ENCODE measurements at places on chromosomes 2 and 18.

- no peak for DNase-seq
Measured at GRCh38 chr2:238864207-238865014, 16.5 kb downstream of the TWIST2 start.

GRCh38 chr2:28975671-28976070, 5.4 kb upstream of the TOGARAM2 start:
- DNase-seq = no peak

DNA sequence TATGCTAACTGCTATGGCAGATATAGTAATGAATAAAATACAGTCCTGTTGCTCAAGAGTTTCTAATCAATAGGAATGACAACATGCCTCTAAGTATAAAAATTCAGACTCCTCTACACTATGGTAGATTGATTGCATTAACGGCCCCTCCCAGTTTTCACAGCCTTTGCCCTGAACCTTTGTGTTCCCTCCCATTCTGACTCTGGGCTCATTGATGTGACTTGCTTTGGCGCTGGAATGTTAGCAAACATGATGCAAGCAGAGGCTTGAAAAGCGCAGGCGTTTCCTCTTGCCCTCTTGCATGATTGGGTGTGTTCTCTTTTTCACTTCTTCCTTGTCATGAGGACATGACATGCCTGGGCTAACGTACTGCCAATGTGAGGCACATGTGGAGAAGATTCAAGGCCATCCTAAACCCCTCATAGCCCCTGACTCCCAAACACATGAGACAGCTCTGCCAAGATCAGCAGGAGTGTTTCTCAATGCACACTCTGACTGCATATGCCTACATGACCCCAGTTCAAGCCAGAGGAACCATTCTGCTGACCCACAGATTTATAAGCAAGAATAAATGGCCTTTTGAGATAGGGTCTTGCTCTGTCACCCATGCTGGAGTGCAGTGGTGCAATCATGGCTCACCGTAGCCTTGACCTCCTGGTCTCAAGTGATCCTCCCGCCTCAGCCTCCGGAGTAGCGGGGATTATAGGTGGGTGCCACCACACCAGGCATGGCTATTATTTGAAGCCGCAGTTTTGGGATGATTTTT, 49.7 kb upstream of the CD28 start:
- no peak for DNase-seq

- no peak for DNase-seq
Measured at GRCh38 chr2:59786684-59787083, 766.8 kb downstream of the BCL11A start.

GRCh38 chr2:28082131-28082530, 191.6 kb downstream of the BABAM2 start:
- no peak for DNase-seq

- no peak for DNase-seq
Measured at GRCh38 chr2:56671973-56672569, 488.3 kb downstream of the CCDC85A start.

GRCh38 chr2:187959821-187960220, 331.9 kb upstream of the GULP1 start:
- no peak for DNase-seq

DNA sequence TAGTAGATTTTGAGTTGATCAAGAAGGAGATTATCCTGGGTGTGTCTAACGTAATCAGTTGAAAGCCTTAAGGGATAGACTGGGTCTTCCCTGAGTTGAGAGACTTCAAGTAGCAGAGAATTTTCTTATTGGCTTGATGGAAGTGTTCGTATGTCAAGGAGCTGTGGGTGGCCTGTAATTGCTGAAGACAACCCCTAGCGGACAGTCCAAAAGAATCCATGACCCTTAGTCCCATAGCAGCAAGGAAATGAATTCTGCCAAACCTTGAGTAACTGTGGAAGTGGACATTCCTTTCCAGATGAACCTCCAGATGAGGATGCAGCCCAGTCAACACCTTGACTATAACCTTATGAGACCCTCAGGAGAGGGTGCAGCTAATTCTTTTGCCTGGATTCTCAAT, 786.3 kb downstream of the SOCS6 start:
- DNase-seq = no peak

DNA sequence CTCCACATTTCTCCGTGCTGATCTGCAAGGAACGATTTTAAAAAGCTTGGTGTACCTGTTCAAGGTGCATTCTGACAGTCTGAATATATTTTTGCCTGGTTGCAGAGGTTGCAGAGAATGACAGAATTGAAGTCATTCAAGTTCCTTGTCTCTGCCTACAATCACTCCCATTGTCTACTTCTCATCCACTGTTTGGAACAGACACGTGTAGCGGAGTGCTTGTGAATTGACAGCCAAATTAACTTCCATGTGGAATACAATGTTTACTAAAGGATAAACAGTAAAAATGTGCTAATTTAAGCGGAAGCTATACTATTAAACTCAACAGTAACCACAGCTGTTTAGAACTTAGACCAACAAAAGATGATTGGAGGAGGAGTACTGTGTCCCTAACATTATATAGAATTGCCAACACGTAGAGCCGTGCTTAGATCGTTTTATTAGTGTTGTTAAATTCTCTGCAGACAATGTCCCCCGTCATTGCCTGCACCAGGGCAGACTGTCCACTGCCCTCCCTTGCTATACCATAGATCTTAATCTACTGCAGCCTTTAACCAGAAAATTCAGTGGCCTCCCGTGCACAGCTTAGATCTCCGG, 87.3 kb upstream of the ZCCHC2 start:
- no peak for DNase-seq

- DNase-seq = no peak
Measured at GRCh38 chr2:229175497-229175863, 95.6 kb downstream of the PID1 start.

DNA sequence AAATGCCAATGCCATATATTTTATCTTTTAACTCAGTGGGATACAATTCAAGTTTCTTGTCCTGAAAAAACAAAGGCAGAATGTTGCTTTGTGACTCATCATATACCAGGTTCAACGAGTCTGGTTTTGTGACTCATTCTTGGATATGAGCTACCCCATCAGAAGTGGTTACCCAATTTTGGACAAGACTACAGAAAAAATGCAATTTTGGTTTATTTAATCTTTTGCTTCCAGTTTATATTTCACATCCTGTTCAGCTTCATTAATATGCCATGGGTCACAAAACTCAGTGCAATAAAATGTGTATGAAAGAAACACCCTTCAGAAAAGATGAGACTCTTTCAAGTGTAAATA, 25.0 kb downstream of the FN1 start:
- DNase-seq = no peak

DNA sequence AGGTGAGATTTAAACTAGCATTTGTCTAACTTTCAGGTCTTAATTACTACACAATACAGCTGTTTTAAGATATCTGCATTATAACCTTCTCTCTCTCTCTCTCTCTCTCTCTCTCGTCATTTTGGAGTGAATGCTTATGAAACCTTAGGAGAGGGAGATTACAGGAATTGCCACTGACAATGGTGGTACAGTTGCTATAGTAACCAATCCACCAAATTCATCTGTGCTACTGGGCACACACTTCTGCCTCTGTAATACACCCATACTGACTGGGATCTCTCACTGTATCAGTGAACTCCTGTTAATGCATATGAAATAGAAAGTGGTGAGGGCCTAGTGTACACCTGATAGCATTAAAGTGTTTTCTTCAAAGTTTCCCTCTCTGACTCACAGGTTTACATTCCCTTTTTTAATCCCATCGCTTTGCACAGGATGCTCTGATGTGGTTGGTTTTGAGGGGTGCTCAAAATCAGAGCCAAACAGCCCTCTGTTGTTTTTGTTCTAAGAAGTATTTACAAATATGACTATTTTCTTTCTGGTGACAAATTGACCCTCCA, 13.1 kb downstream of the KLHL14 start:
- no peak for DNase-seq

DNA sequence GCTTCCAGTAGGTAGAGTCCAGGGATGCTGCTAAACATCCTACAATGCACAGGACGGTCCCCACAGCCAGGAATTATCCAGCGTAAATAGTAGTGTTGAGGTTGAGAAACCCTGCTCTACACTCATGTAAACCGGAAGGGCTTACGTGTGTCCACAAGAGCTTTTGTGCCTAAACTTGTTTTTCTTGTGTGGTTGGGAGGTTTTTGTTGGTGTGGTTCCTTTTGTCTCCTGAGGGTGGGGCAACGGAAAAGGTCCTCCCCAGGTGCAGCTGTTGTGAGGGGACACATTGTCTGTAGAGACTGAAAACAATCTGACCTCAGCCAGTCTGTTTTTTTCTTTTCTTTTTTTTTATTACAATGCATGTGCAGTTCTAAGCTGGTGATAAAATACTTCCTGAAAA, 72.7 kb upstream of the MGAT5 start:
- DNase-seq = no peak

- no peak for DNase-seq
Measured at GRCh38 chr18:63259567-63260379, 59.8 kb downstream of the BCL2 start.

- no peak for DNase-seq
Measured at GRCh38 chr2:46849046-46849715, 66.4 kb downstream of the MCFD2 start.

GRCh38 chr2:97870396-97870843, 125.3 kb downstream of the TMEM131 start:
- peak; percentile 43 for DNase-seq

DNA sequence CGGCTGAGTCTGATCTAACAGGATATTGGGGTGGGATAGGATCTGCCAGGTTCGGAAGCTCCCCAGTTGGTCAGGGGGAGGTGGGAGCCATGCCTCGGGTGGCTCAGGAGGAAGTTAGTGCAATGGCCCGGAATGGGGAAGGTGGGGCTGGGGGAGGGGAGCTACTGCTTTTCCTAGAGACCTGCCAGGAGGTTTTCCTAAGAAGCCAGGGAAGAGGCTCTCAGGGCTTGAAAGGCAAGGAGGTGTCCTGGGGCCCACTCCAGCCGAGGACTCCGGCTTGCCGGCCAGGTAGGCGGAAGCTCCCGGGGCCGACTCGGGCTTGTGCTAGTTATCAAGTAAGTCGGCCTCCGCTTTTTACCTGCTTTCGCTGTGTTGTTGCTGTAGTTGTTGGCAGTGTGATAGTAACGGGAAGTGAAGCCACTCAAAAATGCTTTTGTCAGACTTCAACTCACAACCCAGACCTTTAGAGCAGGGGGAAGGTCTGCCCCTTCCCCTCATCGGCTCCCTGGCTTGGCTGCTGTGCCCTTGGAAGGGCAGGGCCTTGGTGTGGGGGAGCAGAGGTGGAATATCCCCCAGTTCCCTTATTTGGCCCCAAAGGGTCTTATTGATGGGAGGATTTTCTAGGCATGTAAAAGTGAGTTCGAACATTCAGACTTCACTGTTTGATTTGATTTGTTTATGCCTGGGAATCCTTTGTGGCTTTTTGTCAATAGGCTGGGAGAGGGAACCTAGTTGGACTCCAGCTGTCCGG, 5.4 kb downstream of the GDF7 start:
- no peak for DNase-seq

GRCh38 chr18:48795696-48796095, 155.1 kb downstream of the SMAD7 start:
- DNase-seq = no peak

GRCh38 chr2:181952404-181953226, 33.0 kb upstream of the PPP1R1C start:
- no peak for DNase-seq

- no peak for DNase-seq
Measured at GRCh38 chr2:176121190-176122051, 1.1 kb upstream of the HOXD9 start.
